ENCODE measurements at places on chromosomes 4 and X.

GRCh38 chr4:135372131-135372530 lies 1170.5 kb upstream of the PABPC4L start:
- DNase-seq: no peak

DNA sequence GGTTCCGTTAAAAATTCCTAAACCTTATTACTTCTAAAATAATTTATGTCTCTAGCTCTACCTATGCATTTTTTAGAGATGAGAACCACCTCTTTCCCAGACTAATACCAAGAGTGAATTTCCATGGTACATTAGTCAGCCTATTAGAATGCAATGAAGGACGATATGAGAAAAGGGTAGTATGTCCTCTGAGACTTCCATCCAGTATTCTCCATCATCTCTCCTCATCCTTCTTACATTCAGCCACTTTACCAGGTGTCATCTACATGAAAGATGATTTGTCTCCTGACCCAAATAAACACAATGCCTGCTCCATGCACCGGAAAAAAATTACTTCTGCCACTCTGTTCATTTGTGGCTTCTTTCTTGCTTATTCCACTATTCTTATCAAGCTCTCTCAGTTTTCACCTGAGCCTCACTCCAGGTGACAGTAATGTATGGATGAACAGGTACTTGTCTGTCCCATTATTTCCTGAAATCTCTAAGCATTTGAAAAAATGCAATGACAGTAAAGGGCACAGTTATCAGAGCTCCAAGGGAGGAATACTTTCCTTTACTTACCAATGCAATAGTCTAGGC lies 97.9 kb downstream of the MAB21L2 start:
- DNase-seq: no peak

- DNase-seq: no peak
Measured at GRCh38 chr4:141417387-141417786, 196.7 kb downstream of the ZNF330 start.

GRCh38 chr4:141193516-141194034 lies 27.1 kb upstream of the ZNF330 start:
- DNase-seq: no peak

DNA sequence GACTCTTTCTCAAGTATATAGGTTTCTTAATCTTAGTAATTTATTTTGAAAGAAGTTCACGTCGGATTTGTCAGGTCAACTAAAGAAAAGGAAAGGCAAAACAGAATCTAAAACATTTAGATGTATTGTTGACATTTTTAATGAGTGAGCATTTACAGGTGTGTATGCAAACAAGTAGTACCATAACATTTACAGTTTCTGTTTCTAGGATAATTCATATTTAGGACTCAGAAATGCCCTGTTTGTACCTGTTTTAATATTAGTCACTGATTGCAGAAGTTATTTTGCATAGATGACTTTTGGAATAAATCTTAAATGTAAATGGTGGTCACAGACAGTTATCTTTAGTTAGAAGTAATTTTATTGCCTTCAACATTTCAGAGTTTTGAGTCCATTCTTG lies 151.3 kb upstream of the NUDT6 start:
- no peak for DNase-seq

- DNase-seq: no peak
Measured at GRCh38 chrX:67624325-67624724, 80.5 kb downstream of the AR start.

DNA sequence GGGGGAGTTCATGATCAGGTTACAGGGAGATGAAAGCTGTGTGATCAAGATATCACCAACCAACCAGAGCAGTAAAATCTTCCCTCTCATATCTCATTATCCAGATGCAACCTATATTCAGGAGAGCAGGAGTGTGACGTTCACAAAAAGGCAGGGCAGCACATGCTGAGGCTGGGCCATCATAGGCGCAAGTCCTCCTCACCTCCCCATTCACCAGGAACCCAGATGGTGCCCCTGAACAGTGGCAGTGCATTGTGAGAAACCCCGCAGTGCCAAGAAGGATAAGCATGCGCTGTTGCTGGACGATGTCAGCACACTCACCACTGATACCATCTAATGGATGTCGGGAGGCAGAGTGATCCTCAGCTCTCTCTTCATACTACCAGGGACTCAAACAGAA lies 170.9 kb downstream of the COL25A1 start:
- no peak for DNase-seq

GRCh38 chr4:79267671-79268070 lies 58.2 kb downstream of the NAA11 start:
- no peak for DNase-seq

DNA sequence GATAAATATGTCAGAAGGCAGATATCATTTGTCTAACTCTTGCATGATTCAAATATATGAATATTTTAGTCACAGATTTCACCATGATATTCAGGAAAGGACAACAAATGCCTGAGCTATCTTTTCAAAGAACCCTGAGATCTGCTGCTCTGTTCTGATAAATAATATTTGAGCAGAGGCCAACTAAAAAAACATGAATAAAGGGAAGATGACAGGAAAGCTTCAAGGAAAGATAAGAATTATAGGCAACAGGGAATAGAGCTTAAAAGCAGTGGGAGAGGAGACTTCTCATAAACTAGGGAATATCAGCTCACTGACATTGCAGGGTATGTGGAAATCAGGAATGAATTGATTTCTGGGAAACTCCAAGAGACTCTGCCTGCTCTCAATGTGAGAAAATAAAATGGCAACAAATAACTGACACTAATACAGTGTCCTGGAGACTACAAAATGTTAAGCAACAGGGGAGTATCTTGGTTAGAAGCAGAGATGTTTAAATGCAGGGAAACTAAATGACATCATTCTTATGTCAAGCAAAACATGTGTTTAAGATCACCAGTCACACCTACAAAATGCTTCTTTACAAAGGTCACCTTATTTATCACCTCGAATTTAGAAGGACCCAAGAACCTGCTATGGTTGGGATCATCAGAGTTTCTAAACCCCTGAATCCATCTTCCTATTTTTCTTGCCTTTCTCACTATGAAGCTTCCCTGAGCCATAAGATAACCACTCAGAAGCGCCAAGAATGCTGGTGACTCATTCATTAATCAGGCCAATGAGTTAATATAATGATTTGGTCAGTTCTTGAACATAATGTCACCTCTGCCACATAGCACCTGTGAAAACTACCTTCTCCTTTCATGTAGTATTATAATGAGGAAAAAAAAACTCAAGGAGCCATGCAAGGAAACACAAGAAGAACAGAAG lies 78.1 kb downstream of the NDST3 start:
- DNase-seq: no peak

DNA sequence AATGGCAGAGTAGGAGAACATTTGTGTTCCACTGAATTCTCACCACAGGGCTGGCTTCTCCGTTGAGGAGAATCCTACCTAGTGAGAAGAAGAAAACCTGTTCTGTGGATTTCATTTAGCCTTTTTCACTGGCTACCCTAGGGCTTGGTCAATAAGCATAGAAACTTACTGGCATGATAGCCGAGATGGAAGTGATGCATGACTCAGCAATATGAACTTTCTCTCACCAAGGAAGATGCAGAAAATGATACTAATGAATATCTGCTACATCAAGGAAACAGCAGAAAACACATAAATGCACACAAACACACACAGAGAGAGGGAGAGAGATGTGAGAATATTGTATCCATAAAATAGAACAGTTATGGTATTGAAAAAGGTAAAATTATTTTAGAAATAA lies 216.3 kb downstream of the HHIP start:
- DNase-seq: no peak

DNA sequence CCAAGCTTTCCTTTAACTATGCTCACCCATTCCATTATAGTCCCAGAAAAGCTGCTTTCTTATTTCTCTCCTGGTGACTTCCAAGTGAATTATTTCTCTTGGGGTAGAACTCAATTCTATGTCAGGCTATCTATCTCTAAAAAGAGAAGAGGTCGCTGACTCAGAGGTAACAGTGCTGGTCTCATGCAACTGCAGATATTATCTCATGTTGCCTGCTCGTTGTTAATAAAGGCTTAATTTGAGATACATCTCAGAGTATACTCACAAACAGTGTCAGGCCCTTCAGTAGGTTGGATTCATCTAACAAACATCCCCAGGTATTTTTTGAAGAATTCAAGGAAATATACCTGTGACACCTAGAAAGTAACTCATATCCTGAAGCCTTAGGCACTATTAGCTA lies 2.7 kb downstream of the TMEM154 start:
- DNase-seq: no peak

- no peak for DNase-seq
Measured at GRCh38 chrX:129650183-129650689, 4.5 kb downstream of the APLN start.
